ENCODE measurements at places on chromosomes 11 and 22. TPM values are rescaled to one million over a fixed set of nuclear protein-coding genes. Genes with fewer than 3 reads are reported as not detected.

The SLC29A2 gene
- 33.2 TPM for total RNA-seq

The OTOG gene
- not detected for total RNA-seq

The TSPAN18 gene
- 192 TPM for total RNA-seq

The SLC22A8 gene
- total RNA-seq: not detected

The KCNJ11 gene
- 27.9 TPM for total RNA-seq

The SYCE3 gene
- not detected for total RNA-seq

The ANGPTL5 gene
- total RNA-seq: 3.3 TPM

The LSP1 gene
- 13.8 TPM for total RNA-seq

The GPHA2 gene
- not detected for total RNA-seq

The MRGPRE gene
- total RNA-seq: 0.38 TPM

The GGT5 gene
- total RNA-seq: 30.2 TPM

The SNAP29 gene
- total RNA-seq: 26.8 TPM

The STARD10 gene
- total RNA-seq: 91.1 TPM

The SYNGR1 gene
- total RNA-seq: 72.8 TPM

The OSBP2 gene
- 10.9 TPM for total RNA-seq

The OR51B5 gene
- not detected for total RNA-seq

The SHISA8 gene
- 2.8 TPM for total RNA-seq

The DBX1 gene
- total RNA-seq: not detected

The PNPLA5 gene
- not detected for total RNA-seq

The MRE11 gene
- 9.5 TPM for total RNA-seq

The DTX4 gene
- 1.6 TPM for total RNA-seq

The ANKK1 gene
- total RNA-seq: not detected

The OR4D5 gene
- not detected for total RNA-seq

The IL18 gene
- total RNA-seq: 4.9 TPM

The TMA7B gene
- total RNA-seq: not detected

The PKDREJ gene
- 0.12 TPM for total RNA-seq

The MEI1 gene
- 1.3 TPM for total RNA-seq

The UBQLN3 gene
- not detected for total RNA-seq

The FAM180B gene
- 0.17 TPM for total RNA-seq

The PPP1CA gene
- 81.4 TPM for total RNA-seq

The MN1 gene
- total RNA-seq: 12.2 TPM

The MYO7A gene
- 7.0 TPM for total RNA-seq

The CLCF1 gene
- total RNA-seq: 6.1 TPM

The APOL3 gene
- 33.1 TPM for total RNA-seq

The MB gene
- total RNA-seq: 11,301 TPM

The NCF4 gene
- 6.9 TPM for total RNA-seq

The LRFN4 gene
- 14.6 TPM for total RNA-seq

The SMIM35 gene
- total RNA-seq: not detected

The VWCE gene
- 0.97 TPM for total RNA-seq

The C22orf42 gene
- not detected for total RNA-seq

The MFRP gene
- 0.06 TPM for total RNA-seq

The ARHGAP8 gene
- 1.9 TPM for total RNA-seq
